Glutamatergic neuron (in vitro differentiated cells): ENCODE measurements at places on chromosomes 5 and 9. TPM values are rescaled to one million over a fixed set of nuclear protein-coding genes. Genes with fewer than 3 reads are reported as not detected.

F12 gene
- total RNA-seq: 5.4 TPM

ANGPTL2 gene
- total RNA-seq: 55.5 TPM

ADAMTS16 gene
- total RNA-seq: 4.8 TPM

IRX2 gene
- 60.7 TPM for total RNA-seq

GRCh38 chr9:119736491-119737454 lies 367.5 kb upstream of the BRINP1 start:
- H3K4me3 ChIP-seq: no peak overlapping the region
- no peak for DNase-seq
- H3K27ac ChIP-seq: no peak overlapping the region
- no peaks in the 10 kb centered on the region for H3K27me3 ChIP-seq
- H3K4me1 ChIP-seq: peaks cover 3% of the 10 kb centered on the region

- no peak overlapping the region for H3K27ac ChIP-seq
- no peak overlapping the region for H3K4me3 ChIP-seq
- H3K27me3 ChIP-seq: peaks cover 13% of the 10 kb centered on the region
- H3K36me3 ChIP-seq: peaks cover 11% of the 10 kb centered on the region
- peaks cover 19% of the 10 kb centered on the region for H3K4me1 ChIP-seq
These were observed 1.4 kb upstream of the KDM3B start for GRCh38 chr5:138351056-138351455.

GRCh38 chr9:107484117-107484723 lies 5.3 kb downstream of the KLF4 start:
- H3K36me3 ChIP-seq: no peaks in the 10 kb centered on the region
- H3K27me3 ChIP-seq: peaks cover 13% of the 10 kb centered on the region

- H3K4me1 ChIP-seq: no peaks in the 10 kb centered on the region
- no peaks in the 10 kb centered on the region for H3K36me3 ChIP-seq
- no peak overlapping the region for H3K4me3 ChIP-seq
- no peaks in the 10 kb centered on the region for H3K27me3 ChIP-seq
- H3K27ac ChIP-seq: no peak overlapping the region
- DNase-seq: no peak
These were observed 9.3 kb downstream of the PTGER4 start for GRCh38 chr5:40688996-40689395.

- peaks cover 6% of the 10 kb centered on the region for H3K36me3 ChIP-seq
- peaks cover 15% of the 10 kb centered on the region for H3K4me1 ChIP-seq
- no peak overlapping the region for H3K27ac ChIP-seq
- DNase-seq: no peak
- no peak overlapping the region for H3K4me3 ChIP-seq
These were observed 5.1 kb downstream of the GLRX start for GRCh38 chr5:95817430-95817829.

DNA sequence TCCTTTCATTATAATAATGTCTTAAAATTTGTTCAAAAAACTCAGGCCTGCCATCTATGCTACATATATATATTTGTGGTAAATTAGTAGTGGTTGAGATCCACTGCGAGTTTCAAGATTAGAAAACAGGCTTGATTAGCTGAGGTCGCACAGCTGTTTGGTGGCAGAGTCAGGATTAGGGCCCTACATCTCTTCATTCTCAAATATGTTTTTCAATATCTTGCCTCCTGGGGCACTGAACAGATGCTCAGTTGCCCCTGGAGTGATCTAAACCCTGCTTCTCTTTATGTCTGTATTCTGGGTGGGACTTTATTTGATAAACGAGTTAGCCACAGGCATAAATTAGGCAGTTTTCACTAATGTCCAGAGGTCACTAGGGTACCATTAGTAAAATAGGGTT lies 27.8 kb upstream of the CEP120 start:
- peaks cover 37% of the 10 kb centered on the region for H3K4me1 ChIP-seq
- no peaks in the 10 kb centered on the region for H3K27me3 ChIP-seq

GRCh38 chr5:99019812-99020697 lies 91.2 kb upstream of the CHD1 start:
- peaks cover 1% of the 10 kb centered on the region for H3K27me3 ChIP-seq
- no peaks in the 10 kb centered on the region for H3K4me1 ChIP-seq
- H3K4me3 ChIP-seq: no peak overlapping the region
- no peak overlapping the region for H3K27ac ChIP-seq
- DNase-seq: no peak
